ENCODE measurements at places on chromosomes 5 and 9. TPM values are rescaled to one million over a fixed set of nuclear protein-coding genes. Genes with fewer than 3 reads are reported as not detected.

Gene PCDHB3
- 21.6 TPM for total RNA-seq

Gene LECT2
- not detected for total RNA-seq

Gene ACOT12
- total RNA-seq: not detected

Gene OCLN
- 36.1 TPM for total RNA-seq

DNA sequence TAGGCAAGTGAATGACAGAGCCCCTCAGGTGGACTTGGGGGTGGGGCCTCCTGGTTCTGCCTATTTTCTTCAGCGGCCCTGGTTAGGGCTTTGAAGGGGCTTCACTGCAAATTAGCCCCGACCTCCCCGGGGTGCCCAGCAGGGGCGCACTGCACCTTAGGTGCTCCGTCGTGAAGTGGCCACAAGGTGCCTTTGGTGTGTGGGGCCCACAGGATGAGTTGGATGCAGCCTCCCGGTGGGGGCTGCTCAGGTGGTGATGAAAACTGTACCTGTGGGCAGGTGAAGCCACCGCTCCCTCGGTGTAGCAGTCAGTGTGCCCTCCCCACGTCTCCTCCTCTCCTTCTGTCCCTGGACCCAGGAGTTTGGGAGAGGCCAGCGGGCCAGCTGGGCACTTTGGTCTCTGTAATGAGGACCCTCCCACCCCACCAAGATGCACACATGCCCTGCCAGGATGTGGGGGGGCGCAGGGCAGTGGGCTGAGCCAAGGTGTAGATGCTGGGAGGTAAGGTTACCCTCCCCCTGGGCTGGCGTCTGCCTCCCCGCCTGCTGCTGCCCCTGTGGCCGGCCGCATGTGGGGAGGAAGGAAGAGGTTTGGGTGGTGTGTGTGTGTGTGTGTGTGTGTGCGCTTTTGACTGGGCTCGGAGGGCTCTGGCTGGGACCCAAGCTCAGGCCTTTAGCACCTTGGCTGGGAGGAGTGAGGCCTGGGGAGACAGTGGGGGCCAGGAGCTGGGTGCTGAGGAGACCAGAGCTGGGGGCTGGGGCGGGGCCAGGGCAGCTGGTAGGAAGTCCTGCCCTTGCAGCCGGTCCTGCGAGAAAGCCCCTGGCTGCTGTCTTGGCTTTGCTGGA is 55.6 kb downstream of the RXRA start:
- H3K4me3 ChIP-seq: no peak overlapping the region
- H3K27me3 ChIP-seq: no peaks in the 10 kb centered on the region
- no peak overlapping the region for H3K27ac ChIP-seq

DNA sequence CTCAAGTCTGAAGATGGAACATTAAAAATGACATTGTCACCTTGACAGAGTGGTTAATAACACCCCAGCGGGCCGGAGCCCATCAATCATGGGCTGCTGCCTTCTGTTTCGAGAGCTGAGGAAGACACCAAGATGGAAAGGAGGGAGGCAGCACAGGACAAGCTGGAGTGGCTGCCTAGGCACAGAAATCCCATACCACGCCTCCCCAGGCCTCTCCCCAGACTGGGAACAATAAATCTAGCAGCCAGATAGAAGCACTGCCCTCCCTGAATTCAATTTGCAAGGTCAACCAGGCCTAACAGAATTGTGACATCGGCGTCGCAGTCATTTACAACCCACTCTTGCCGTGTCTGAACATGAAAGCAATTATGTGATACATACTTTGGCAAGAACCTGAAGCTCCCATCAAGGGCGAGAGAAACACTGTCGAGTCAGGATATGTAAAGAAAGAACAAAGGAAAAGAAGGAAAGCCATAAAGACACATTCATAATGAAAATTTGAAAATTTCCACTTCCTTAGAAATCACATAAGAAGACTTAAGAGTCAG is 35.4 kb upstream of the ZNF354A start:
- no peaks in the 10 kb centered on the region for H3K27me3 ChIP-seq
- H3K36me3 ChIP-seq: no peaks in the 10 kb centered on the region
- H3K4me3 ChIP-seq: no peak overlapping the region
- DNase-seq: no peak

DNA sequence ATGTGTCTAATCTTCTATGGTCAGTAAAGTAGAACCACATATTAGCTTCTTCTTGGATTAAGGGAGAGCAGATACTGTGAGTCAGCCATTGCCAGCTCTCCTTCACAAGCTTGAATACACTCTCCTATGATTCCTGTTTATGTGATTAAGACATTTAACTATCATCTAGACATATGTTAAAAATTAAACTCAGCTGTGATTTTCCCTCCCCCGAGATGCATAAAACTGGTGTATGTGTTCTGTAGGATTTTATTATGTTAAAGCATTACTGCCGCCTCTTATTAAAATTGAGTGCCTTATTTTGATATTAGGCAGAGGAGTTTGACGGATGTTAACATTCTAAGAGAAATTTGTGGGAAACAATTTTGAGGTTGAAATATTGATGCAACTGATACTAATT is 114.6 kb downstream of the ACTBL2 start:
- no peaks in the 10 kb centered on the region for H3K36me3 ChIP-seq
- H3K4me3 ChIP-seq: no peak overlapping the region
- DNase-seq: no peak
- no peak overlapping the region for H3K27ac ChIP-seq
- H3K27me3 ChIP-seq: peaks cover 2% of the 10 kb centered on the region

DNA sequence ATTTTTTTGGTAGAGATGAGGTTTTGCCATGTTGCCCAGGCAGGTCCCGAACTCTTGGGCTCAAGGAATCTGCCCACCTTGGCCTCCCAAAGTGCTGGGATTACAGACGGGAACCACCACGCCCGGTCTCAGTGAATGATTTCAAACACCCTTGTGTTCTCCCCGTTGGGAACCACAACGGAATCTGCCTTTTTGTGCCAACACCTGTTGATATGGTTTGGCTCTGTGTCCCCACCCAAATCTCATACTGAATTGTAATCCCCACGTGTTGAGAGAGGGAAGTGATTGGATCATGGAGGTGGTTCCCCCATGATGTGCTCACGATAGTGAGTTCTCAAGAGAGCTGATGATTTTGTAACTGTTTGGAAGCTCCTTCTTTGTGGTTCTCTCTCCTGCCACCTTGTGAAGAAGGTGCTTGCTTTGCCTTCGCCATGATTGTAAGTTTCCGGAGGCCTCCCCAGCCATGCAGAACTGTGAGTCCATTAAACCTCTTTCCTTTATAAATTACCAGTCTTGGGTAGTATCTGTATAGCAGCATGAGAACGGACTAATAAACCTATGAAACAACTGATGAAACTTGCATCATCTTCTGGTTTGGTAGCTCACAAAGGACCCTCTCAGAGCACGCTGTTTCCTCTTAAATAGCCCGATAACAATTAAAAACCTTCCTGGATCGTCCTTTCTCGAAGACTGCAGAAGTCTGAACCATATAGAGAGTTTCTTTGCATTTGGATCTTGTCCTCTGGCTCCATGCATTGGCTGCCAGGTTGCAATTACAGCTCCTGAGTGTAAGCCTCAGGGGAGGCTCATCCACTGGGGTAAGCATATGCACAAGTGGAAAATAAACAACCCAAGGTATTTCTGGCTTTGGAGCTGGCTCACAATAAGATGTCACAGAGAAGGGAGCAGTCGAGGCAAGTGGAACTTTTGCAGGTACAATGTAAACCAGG is 91.5 kb downstream of the SPRY4 start:
- no peak for DNase-seq
- peaks cover 14% of the 10 kb centered on the region for H3K4me1 ChIP-seq
- H3K27ac ChIP-seq: no peak overlapping the region
- H3K36me3 ChIP-seq: no peaks in the 10 kb centered on the region

GRCh38 chr5:60349891-60350415 is 350.0 kb downstream of the DEPDC1B start:
- H3K36me3 ChIP-seq: no peaks in the 10 kb centered on the region
- H3K4me3 ChIP-seq: no peak overlapping the region
- no peak for DNase-seq

DNA sequence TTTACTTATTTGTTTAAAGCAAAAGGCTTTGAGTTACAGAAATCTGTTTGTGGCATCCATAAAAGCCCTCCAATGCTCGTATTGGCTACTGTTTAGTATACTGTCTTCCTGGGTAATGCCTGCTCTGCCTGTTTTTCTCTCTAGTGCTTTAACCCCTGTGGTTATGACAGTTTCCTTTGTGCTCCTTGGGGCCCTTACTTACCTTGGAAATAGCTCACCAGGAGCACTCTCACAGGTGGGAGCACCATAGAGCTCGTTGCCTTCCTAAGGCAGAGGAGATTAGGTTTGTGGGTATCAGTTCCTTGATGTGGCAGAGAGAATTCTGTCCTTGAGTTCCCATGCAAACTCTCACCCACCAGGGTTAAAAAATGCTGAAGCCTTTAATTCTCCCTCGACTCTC is 242.8 kb downstream of the CDH18 start:
- H3K27ac ChIP-seq: no peak overlapping the region
- DNase-seq: no peak
- H3K36me3 ChIP-seq: no peaks in the 10 kb centered on the region
- H3K4me1 ChIP-seq: no peaks in the 10 kb centered on the region
- H3K27me3 ChIP-seq: no peaks in the 10 kb centered on the region
- no peak overlapping the region for H3K4me3 ChIP-seq

- peak overlapping the region; percentile 98 for H3K4me3 ChIP-seq
- peaks cover 53% of the 10 kb centered on the region for H3K4me1 ChIP-seq
These were observed 1.3 kb downstream of the SEMA6A start for GRCh38 chr5:116573279-116573701.

DNA sequence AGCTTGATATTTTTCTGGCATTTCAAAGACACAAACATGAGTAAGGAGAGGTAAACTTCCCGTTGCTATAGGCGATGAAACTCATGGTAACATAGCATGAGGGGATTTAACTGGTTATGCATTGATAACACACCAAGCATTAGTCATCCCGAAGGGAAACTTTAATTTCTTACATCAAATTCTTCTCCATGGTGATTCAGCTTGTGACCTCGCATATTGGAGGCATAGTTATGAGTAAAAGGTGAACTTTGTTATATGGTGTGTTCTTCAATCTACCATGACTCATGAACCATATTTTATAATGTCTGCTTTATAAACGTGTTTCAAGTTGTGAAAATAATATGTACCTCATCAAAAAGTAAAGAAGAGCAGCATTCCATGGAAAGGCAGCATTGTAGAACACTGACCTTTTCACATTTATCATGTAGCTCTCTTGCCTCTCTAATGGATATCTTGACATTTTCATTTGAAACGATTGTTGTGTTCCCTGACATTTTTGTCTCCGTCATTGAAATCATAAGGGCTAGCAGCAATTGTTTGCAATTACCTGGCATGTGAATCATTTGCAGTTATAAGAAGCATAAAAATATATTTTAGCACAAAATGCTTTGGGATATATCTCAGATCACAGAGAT is 491.8 kb downstream of the ANXA1 start:
- H3K27me3 ChIP-seq: no peaks in the 10 kb centered on the region
- H3K27ac ChIP-seq: no peak overlapping the region
- no peak for DNase-seq
- no peaks in the 10 kb centered on the region for H3K36me3 ChIP-seq
- no peak overlapping the region for H3K4me3 ChIP-seq

DNA sequence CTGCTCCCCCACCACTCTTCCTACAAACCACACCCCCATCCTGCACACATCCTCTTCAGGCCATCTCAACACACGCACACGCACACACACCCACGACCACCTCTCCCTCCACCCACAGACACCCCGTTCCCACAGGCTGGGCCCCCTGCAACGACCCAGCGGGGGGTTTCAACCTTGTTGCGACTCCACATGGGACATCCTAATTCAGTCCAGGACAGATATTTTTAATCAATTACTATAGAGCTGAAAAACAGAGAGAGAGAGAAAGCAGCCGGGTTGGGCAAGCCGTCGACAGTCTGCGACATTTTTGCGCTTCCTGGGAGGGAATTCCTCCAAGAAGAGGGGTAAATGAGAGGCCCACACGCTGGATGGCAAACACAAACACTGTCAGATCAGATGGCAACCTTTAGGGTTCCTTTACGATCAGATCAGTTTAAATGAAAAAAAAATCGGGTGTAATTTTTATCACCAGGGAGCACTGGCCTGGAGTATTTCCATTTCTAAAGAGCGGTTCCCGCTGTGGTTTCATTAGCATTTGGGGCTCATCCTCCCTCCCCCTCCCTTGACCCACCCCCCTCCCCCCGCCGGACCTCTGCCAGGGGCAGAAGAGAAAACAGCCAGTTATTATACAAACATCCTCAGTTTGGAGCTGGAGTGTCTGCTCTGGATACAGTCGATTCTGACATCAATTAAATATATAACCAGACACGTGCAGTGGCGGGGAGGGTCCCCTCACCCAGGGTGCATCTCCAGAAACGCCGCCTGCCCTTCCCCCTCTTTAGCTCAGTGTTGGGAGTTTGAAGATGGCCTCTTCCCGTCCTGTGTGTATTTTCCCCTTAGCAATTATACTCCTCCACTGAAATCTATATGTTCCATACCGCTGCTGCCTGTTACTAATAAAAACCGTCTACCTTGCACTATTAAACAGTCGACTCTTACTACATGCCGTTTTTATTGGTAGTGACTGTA is 2.3 kb upstream of the IRX2 start:
- peaks cover 9% of the 10 kb centered on the region for H3K36me3 ChIP-seq
- H3K4me1 ChIP-seq: peaks cover 57% of the 10 kb centered on the region
- peaks cover 63% of the 10 kb centered on the region for H3K27me3 ChIP-seq
- peak overlapping the region; percentile 59 for H3K27ac ChIP-seq

GRCh38 chr5:16784843-16785791 is 151.0 kb downstream of the MYO10 start:
- DNase-seq: no peak
- H3K36me3 ChIP-seq: peaks cover 38% of the 10 kb centered on the region
- H3K27me3 ChIP-seq: no peaks in the 10 kb centered on the region
- no peak overlapping the region for H3K4me3 ChIP-seq
- H3K27ac ChIP-seq: no peak overlapping the region

GRCh38 chr5:39519566-39520231 is 94.9 kb upstream of the DAB2 start:
- no peak overlapping the region for H3K4me3 ChIP-seq
- H3K4me1 ChIP-seq: peaks cover 30% of the 10 kb centered on the region
- no peak for DNase-seq
- H3K27me3 ChIP-seq: no peaks in the 10 kb centered on the region
- H3K27ac ChIP-seq: peak overlapping the region; percentile 66
- H3K36me3 ChIP-seq: peaks cover 2% of the 10 kb centered on the region

DNA sequence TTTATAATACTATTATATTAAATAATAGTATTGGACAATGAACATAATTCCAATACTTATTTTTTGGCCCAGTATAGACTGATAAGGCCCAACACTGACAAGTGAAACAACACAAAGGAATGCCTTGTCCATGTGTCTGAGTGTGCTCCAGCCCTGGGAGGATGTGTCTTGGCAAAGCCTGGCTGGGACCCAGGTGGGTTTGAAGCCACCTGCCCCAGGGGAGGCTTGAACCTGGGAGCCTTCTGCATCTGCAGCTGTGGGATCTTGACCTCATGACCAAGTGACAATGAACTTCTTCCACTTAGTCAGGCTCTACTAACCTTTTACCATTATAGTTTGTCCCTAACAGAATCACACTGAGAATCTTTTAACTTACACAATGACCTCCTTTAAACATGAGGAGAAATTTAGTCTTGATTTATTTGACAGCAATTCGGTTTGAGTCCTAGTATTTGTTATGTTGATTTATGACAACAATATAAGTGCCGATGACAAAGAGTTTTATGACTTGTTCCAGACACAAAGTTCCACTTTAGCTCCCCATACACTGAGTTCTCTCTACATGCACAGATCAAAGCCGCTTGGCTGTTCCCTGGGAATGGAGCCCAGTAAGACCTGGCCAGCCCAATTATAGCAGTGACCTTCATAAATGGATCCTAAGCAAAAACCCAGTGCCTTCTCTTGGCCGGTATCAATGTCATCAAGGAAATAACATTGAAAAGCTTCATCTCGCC is 294.5 kb downstream of the CTNND2 start:
- no peak overlapping the region for H3K4me3 ChIP-seq
- no peak overlapping the region for H3K27ac ChIP-seq
- H3K4me1 ChIP-seq: no peaks in the 10 kb centered on the region
- no peaks in the 10 kb centered on the region for H3K27me3 ChIP-seq
